ENCODE measurements at places on chromosomes 3 and 15. TPM values are rescaled to one million over a fixed set of nuclear protein-coding genes. Genes with fewer than 3 reads are reported as not detected.

The LINGO1 gene
- total RNA-seq = 0.11 TPM

The CGNL1 gene
- total RNA-seq = 4.7 TPM

The GOLGA8N gene
- total RNA-seq = 5.7 TPM

The RAP2B gene
- 17.1 TPM for total RNA-seq

The ZBED2 gene
- total RNA-seq = not detected

The SNX33 gene
- 42.6 TPM for total RNA-seq

The CILP gene
- 4.6 TPM for total RNA-seq

The SEMA3B gene
- 16.5 TPM for total RNA-seq

The NANOGP8 gene
- total RNA-seq = 0.91 TPM

The ANKRD34C gene
- total RNA-seq = not detected

The ARHGEF26 gene
- 5.2 TPM for total RNA-seq

The SQOR gene
- 182 TPM for total RNA-seq

The C2CD4B gene
- not detected for total RNA-seq

The SMAD6 gene
- 86.9 TPM for total RNA-seq

The BDH1 gene
- 7.8 TPM for total RNA-seq

The OSTN gene
- total RNA-seq = not detected

The AMT gene
- 0.78 TPM for total RNA-seq

The NLGN1 gene
- total RNA-seq = 28.4 TPM

The ATP13A5 gene
- not detected for total RNA-seq
